Activated gamma-delta T cell treated with Interleukin-2 at 50 U/mL for 16 hours (primary cell): ENCODE measurements at places on chromosomes 7 and 10.
A peak's percentile ranks its signal among the peaks of the same experiment; 100 is the strongest.

DNA sequence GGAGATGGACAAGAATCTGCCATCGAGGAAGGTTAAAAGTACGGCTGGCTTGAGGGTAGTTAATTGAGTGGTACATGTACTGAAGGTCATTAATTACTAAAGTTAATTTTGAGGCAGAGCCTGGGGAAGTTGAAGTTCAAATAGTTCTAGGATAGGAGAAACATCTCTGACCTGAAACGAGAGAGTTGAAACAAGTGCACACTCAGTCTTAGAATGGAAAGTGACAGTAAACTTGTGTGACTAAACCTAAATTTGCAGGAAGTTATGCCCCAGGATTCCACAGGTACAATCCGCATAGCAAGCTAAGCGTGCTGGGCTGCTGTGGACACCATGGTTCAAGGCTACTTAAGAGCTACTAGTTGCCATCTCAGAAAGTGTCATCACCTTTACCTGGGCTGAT, 209.9 kb downstream of the CHCHD3 start:
- no peak for DNase-seq

GRCh38 chr10:76025124-76025477, 593.7 kb downstream of the LRMDA start:
- DNase-seq = no peak

- no peak for DNase-seq
Observed at GRCh38 chr10:49272251-49273081, 26.5 kb upstream of the C10orf71 start.

DNA sequence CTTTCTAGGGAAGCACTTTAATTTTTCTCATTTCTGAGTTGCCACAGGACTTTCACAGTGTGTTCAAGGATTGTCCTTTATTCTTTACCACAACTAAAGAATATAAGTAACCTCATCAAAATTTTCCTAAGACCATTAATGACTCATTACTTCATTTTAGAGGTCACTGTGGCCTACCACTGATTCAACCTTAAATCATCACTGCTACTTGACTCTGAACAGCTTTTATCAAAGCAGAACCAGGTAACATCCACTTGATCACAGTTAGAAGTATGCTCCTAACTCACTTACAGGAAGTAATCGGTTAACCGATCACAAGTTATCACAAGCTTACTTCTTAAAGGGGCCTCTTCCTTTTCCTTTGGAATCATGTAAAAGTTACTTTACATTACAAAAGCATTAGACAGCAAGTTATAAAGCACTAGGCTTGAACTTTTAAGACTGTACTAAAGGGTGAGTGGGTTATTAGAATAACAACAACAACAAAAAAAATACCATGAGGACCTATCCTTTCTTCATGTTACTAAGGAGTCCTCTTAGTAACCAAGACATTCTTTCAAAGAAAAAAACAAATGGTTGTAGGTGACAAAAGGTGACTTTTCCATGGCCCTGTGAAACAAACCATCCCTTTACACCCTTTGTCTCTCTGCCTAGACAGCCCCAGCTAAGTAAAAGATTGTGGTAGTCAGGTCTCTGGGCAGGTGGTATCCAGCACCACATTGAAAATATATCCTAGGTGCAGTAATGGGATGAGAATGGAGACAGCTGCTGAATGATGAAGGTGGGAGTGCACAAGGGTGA, 40.0 kb upstream of the PDK4 start:
- no peak for DNase-seq

- DNase-seq = no peak
Observed at GRCh38 chr7:159067576-159068487, 76.8 kb downstream of the VIPR2 start.

GRCh38 chr10:26962835-26963234, 102.1 kb upstream of the ABI1 start:
- DNase-seq = no peak

DNA sequence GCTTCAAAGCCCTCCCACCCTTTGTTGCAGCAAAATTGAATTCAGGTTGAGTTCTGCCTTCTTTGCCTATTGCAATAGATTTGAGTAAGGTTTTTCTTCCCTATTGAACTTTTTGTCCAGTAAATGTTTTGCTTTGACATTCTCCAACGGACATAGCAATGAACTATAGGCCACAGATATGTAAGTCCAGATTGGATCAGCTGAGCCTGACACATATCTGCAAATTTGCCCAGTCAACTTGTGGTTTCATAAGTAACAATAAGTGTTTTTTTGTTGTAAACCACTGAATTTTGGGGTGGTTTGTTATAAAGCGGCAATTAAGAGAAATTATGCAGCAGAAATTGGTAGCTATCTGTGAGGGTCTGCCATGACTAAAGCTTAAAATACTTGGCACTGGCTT, 332.1 kb upstream of the SORCS1 start:
- no peak for DNase-seq

DNA sequence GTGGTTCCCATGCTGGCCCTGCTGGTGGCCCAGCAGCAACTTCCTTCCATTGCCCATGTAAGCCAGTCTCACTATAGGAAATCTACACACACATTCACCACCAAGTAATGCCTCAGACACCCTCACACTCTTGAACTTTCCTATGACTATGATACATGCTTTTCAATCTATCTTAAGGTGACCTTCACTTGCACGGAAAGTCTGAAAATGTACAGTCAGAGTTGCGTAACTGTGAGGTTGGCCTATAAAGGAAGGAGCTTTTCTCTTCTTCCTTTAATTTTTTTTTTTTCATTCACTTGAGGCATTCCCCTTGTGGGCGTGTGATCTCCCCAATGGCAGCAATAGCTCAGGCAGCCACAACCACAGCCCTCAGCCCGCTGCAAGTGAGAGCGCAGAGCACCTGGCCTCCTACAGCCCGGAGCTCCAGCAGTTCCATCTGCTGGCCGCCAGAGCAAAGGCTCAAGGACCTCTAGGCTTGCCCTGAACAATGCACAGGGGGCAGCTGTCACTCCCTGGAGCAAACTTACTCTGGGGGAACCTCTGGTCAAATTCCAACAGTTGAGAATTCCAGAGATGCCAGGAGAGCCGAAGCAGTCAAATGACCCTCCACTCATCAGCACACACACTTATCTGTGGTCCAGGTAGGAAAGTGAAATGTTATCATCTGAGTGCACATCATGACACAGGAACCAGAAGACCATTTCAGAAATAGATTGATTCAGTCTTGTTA, 123.1 kb upstream of the ADO start:
- peak; percentile 60 for DNase-seq

- no peak for DNase-seq
Observed at GRCh38 chr7:44390701-44391100, 65.3 kb upstream of the CAMK2B start.

GRCh38 chr10:71046747-71047146, 158.4 kb upstream of the PCBD1 start:
- DNase-seq = no peak

- DNase-seq = no peak
Observed at GRCh38 chr10:3861795-3862194, 76.8 kb upstream of the KLF6 start.

DNA sequence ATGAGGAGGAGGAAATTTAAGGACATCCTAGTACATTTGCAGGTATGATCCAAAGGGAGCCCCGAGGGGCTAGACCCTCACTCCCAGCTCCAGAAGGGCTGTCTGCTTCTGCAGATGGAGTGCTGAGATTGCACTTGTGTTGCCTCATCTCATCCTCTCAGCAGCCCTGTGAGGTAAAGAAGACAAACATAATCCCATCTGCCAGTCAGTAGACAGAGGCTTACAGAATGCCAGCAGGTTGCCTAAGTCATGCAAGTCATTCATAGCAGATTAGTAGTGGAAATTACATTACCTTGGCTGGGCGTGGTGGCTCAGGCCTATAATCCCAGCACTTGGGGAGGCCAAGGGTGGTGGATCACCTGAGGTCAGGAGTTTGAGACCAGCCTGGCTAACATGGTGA, 45.4 kb downstream of the BLVRA start:
- DNase-seq = no peak

DNA sequence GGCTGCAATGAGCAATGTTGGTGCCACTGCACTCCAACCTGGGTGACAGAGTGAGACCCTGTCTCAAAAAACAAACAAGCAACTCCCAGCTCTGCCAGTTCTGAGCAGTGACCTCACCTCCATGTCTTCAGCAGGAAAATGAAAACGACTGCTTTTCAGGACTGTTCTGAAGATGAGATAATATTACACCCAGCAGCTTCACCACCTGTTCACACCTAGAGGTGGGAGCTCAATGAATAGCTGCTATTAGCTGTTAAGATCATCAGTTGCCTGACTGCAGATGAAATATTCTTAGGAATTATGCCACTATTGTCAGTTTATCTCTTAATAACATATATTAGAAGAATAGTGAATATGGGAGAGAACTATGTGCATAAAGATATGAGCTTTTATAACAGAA, 48.4 kb upstream of the CYTH3 start:
- no peak for DNase-seq

DNA sequence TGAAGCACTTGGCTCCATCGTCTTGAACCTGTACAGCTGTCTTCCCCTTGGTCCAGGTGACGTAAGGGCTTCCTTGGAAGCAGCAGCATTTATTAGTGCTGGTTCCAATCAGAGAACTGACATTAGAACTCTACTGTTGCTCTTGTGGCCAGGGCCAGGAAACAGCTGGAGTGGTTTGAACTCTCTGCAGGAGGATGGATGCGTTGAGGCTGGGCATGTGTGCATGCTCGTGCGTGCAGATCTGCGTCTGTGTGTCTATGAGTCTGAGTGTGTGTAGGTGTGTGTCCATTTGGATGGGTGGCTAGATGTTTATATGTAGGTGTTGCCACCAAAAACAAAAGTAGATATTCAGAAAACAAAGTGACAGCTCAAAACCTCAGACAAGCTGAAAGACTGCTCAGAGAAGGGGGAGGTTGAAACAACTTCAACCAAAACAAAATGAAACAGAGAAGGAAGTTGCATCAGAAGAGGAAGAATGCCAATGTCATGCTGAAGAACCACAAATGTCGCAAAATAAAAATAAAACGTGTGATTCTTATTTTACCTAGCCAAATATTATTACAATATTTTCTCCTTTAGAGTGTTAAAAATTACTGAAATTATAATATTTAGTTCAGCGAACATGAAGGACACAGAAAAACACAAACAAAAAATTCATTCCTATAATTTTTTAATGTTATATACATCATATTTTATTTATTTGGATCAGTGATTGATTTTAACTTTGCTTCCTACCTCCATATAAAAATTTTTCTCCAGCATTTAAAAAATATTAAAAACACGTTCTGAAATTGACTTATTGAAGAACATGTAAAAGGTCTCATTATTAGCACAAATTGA, 96.1 kb upstream of the MKLN1 start:
- peak; percentile 49 for DNase-seq

DNA sequence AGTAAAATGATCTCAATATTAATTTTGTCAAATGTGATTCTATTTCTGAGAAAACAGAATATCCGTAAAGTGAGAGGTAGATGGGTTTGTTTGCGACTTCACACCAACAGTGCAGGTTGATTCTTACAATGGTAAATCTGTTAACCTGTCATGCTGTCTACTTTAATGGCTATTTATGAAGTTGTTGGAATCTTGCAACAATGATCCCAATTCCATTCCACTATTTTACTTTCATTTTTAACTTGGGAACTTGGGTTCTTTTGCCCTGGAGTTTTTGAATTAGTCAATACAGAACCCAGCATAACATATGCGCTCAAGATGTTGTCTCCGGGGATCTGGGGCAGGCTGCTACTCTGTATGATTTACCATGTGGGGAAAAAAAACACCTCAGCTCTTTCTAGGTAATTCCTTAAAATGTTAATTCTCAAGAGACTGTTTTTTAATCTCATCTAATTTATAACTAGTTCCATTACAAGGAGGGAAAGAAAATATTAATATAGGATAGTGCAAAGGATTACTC, 1.2 kb downstream of the LGI1 start:
- DNase-seq = no peak

DNA sequence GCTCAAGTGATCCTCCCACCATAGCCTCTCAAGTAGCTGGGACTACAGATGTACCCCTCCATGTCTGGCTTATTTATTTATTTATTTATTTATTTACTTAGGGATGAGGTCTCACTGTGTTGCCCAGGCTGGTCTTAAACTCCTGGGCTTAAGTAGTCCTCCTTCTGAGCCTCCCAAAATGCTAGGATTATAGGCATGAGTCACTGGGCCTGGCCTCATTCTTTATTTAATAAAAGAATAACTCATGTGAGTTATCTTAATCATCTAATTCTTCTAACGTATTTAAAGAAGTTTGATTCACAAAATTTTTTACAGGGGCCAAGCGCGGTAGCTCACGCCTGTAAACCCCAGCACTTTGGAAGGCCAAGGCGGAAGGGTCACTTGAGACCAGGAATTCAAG, 8.0 kb upstream of the SLC26A4 start:
- DNase-seq = no peak

DNA sequence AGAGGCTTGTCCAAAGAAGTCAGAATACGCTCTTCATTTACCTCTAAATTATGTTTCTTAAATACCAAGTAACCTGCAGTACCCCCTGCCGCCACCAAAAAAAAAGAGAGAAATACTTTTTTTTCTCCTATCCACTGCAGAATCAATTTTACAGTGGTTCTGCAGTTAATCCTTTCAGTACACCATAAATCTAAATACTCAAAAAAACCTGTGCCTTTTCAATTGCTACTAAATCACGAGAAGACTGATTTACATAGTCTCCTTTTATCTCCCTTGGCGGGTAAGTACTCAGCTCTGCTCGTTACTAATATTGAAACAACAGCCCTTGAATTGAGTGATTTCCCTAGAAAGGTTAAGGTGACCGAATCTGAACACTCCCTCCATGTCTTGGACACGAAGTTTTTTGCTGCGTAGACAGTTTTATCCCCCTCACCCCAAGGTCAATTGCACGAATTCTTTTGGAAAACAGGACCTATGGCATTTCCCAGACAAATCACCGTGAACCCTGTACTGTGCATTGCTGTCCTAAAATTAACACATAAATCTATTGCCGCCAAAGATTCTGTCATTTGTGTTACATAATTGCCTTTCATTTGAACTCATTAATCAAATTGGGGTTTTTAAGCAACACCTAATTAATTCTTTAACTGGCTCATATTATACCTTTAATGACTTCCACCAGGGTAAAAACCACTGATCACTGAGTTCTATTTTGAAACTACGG, 512 bp upstream of the VIM start:
- no peak for DNase-seq

GRCh38 chr10:16182688-16183087, 254.1 kb upstream of the PTER start:
- DNase-seq = no peak

- DNase-seq = no peak
Observed at GRCh38 chr7:99086532-99086931, 57.4 kb downstream of the SMURF1 start.

DNA sequence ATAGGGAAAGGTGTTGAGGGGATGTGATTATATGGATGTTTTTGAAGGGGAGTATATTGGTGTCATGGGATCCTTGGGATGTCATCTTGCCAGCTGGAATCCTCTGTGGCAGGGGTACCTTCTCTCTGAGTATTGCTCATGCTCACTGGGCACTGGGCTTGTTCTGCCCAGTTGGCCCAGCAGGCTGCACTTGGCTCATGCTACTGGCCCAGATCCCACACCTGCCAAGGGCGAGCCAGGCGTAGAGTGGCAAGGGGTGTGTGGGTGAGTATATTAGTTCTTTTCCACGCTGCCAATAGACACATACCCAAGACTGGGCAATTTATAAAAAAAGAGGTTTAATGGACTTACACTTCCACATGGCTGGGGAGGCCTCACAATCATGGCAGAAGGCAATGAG, 311.9 kb downstream of the AUTS2 start:
- DNase-seq = no peak
